ENCODE measurements at places on chromosomes 13 and 19. TPM values are rescaled to one million over a fixed set of nuclear protein-coding genes. Genes with fewer than 3 reads are reported as not detected.

- no peak for DNase-seq
Measured at GRCh38 chr19:2977746-2978138, 378 bp downstream of the TLE6 start.

GRCh38 chr19:29772696-29773095 is 39.1 kb upstream of the CCNE1 start:
- no peak for DNase-seq

DNA sequence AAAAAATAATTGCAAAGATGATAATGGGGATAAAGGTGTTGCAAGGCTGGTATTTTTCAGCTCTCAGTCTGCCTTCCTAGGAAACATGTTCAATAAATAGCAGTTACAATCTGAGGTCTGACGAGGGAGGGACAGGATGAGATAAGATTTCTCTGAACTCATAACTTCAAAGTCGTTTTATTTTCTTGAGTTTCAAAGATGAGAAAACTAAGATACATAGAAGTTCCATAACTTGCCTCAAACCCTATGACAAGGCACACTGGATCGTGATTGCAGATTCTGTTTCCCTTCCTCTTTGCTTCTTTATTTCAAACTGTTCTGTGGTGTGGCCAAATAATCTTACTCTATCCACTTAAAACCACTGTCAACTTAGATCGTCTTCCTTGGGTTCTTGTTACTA is 327.2 kb downstream of the GPC5 start:
- DNase-seq = no peak

DNA sequence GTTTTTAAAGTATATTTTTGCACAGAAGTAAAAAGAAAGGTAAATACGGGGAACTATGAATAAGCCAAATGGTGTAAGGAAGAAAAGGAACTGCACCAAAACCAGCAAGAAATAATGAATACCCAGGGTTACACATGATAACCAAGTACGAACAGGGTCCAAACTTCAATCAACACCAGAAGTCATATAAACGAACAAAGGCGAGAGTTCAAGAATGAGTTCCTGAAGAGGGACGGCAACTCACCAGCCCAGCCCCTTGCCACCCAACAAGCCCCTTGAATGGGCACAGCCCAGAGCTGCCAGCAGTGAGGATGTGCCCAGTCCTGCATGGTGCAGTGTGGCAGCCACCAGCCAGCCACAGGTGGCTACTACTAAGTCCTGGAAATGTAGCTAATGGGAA is 132.1 kb downstream of the RNF17 start:
- DNase-seq = no peak

DNA sequence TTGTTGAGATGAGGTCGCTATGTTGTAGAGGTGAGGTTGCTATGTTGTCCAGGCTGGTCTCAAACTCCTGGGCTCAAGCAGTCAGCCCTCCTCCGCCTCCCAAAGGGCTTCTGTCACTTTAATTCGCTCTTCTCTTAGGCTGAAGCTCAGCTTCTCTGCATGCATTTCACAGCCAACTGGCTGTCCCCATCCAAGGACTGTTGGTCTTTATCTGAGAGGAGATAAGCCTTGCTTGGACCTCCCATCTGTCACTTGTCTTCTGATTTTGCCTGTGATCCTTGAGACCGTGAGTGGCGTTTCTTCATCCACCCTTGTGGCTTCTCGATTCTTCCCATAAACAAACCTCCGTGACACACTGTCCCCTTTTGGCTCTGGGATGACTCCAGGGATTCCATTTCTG is 24.4 kb downstream of the CERS1 start:
- DNase-seq = no peak

DNA sequence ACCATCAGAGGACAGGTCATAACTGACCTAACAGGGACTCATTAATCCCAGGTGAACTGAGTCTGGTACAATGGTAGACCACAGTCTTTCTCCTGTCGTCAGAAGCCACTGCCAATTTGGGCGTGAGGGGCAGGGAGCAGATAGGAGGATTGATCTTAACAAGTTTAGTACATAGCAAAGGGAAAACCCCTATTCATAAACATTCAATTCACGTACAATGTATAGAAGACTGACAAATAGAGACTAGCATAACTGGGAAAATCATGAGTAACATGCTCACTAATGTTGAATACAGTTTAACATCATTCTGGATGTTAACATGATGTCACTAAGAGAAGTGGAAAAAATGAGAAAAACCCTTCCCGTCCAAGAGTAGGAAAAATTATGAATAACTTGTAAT is 54.1 kb downstream of the SLC7A1 start:
- DNase-seq = no peak

CYP2A6 gene
- total RNA-seq = 0.57 TPM

GAPDHS gene
- total RNA-seq = not detected

CFAP97D2 gene
- total RNA-seq = not detected

Measured in HCT116 (cell line).